ENCODE measurements at places on chromosomes 4 and X. TPM values are rescaled to one million over a fixed set of nuclear protein-coding genes. Genes with fewer than 3 reads are reported as not detected.
A peak's percentile ranks its signal among the peaks of the same experiment; 100 is the strongest.

GRCh38 chrX:19760345-19760744, 127.1 kb downstream of the SH3KBP1 start:
- DNase-seq: no peak

- no peak for DNase-seq
Measured at GRCh38 chrX:115912372-115912897, 258.1 kb upstream of the AGTR2 start.

DNA sequence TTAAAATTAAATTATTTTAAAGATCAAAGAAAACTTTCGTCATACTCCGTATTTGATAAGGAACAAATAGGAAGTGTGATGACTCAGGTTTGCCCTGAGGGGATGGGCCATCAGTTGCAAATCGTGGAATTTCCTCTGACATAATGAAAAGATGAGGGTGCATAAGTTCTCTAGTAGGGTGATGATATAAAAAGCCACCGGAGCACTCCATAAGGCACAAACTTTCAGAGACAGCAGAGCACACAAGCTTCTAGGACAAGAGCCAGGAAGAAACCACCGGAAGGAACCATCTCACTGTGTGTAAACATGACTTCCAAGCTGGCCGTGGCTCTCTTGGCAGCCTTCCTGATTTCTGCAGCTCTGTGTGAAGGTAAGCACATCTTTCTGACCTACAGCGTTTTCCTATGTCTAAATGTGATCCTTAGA, at the start of gene CXCL8:
Gene CXCL8, plus strand, starts transcription at position 217 of the 426 bp plus-strand sequence. Its CDS starts 90 bp downstream, at position 307.
- DNase-seq: peak; percentile 17

- no peak for DNase-seq
Measured at GRCh38 chr4:140080883-140081282, 73.1 kb downstream of the MAML3 start.

DNA sequence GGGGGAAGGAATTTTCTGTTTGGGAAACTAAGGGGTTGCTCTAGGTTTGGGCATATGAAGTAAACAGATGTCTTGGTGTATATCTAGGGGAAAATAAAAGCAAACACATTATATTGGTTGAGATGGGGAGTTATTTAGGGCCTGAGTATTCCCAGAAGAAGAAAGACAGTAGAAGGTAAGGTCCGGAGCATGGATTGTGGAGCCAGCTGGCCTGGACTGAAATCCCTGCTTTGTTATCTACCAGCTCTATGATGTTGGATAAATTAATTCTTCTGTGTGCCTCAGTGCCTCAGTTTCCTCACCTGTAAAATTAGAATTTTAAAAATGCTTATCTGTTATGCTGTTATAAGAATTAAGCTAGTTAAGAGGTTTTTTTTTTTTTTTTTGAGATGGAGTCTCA, 272.3 kb upstream of the RPS6KA3 start:
- DNase-seq: no peak

PROM1 gene
- polyA plus RNA-seq: 42.9 TPM

DOK7 gene
- 2.8 TPM for polyA plus RNA-seq

ATP2B3 gene
- 0.17 TPM for polyA plus RNA-seq

DCAF8L2 gene
- polyA plus RNA-seq: not detected

FGFR3 gene
- polyA plus RNA-seq: 147 TPM

LIN54 gene
- 13.2 TPM for polyA plus RNA-seq
